ENCODE measurements at places on chromosomes 7 and 10. TPM values are rescaled to one million over a fixed set of nuclear protein-coding genes. Genes with fewer than 3 reads are reported as not detected.

DNA sequence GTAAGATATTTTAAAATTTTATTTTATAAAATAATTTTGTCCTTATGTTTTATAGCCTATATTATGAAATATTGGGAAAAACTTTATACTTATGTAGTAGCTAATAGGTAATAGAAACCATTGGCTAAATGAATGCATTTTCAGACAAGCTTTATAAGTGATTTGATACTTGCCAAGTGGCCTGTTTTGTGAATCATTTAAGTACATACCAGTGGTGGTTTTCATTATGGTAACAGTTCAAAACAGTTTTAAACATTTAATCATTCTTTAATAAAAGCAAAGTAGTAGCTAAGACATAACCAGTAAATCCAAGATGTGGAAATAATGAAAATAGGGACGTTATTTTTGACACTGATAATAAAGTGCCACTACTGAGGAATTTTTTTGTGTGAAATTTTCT, 182.2 kb downstream of the PHF14 start:
- DNase-seq = no peak

DNA sequence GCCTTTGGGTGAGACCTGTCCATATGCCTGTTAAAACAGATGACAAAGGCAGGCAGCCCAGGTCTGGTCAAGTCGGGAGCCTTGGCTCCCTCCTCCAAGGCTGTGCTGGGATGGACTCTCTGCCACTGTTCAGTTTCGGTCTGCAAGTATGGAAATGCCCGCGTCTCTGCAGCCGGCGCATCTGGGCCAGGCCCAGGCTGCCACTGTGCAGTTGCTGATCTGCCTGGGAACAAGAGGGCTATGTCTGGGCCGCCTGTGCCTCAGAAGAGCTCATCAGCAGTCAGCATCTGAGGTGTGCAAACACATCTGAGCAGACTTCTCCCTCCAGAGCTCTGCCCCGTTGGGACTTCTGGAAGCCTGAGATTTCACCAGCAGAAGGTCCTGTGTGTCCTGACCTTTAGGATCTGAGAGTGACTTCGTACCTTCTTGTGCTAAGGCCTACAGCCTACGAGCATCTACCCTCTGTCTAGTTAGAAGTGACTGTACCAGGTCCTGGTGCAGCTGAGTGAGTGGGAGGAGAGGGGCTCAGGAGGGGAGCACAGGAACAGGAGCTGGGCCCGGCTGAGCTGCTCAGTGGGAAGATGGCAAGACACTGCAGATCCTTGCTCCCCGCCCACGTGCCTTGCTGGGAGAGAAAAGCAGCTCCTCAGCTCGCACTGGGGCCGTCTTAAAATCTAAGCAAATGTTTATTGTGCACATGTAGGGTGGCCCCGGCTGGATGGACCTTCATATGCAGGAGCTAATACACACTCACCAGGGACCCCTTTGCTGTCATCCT, 50.9 kb downstream of the DOCK1 start:
- no peak for DNase-seq

- DNase-seq = no peak
These were observed 50.5 kb downstream of the VCL start for GRCh38 chr10:74048433-74048832.

DNA sequence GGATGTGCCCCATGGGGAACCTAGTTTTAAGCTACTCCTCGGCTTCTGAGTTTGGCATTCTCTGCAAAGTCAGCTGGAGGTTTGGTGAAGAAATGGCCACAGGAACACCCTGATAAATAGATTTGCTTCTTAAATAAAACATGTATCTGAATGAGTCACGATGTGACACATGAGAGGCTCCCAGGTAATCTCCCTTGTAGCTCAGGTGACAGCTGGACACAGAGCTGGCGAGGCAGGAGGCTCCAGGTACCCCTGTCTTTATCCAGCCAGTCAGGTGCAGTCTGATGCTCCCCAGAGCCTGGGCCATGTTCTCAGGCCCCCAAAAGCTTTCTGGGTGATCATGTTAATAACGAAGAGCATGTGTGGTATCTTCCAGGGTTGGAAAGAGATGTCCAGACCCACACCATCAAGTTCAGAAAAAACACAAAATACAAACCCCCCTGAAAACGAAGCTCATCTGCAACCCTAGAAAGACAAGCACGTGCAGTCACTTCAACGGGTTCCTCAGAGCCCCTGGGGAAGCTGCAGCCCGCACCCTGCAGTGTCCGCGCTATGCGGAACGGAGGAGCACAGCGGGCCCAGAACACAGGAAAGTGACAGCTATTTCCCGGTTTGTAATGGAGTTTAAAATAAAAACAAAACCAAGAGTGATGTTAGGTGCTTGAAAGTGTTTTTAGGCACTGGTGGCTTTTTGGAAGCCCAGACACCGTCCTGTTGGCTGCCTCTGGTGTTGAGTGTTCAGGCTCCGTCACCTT, 69.4 kb downstream of the ZRANB1 start:
- DNase-seq = peak; percentile 50

DNA sequence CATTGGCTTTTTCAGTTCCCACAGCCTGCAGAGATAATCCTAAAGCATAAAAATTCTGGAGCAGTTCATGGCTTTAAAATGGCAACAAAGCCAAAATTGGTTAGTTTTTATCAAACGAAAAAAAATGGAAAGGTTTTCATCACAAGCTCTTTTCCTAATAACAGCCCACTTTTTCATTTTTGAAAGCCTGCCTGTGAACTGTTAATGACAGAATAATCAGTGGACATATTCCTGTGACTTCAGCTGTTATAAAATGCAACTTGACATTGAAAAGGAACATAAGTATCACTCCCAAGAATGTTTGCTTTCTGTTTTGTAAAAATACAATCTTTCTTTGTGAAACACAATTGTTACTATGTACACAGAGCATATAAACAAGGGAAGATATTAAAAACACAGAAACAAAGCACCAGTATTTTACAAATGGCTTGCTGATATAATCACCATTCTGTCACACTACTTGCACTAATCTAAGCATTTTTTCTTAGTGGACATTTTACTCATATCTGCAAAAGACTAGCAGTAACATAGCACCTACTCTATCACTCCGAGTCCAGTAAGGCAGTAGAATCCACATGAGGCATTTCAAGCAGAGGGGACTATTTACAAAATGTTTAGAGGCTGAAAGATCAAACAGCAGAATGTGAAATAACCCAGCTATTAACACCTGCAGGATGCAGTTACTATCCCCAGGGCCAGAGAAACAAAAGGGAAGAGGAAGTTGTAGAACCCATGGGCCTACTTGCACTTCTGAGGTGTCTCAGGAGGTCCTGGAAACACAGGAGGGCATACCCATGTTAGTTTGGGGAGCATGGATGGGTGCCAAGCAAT, 26.4 kb downstream of the MACC1 start:
- no peak for DNase-seq

- DNase-seq = peak; percentile 50
These were observed 193.7 kb downstream of the ADARB2 start for GRCh38 chr10:1543596-1543995.

DNA sequence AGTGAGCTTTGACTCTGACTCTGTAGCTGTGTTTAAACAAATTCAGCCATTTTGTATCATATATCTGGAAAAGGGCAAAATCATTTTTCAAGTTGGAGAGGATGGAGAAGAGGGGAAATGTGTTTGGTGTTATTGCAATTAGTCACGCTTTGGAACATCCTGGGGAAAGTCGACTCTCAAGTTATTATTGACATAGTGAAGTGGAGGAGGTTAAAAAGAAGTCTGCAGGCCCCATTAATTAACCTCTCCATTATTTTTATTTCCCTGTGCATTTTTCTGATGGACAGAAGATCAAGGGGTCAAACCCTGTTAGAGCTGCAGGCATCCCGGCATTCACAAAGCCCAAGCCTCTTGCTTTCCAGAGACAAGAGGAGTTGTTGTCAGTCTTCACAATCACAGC, 132.6 kb downstream of the TEX36 start:
- no peak for DNase-seq

DNA sequence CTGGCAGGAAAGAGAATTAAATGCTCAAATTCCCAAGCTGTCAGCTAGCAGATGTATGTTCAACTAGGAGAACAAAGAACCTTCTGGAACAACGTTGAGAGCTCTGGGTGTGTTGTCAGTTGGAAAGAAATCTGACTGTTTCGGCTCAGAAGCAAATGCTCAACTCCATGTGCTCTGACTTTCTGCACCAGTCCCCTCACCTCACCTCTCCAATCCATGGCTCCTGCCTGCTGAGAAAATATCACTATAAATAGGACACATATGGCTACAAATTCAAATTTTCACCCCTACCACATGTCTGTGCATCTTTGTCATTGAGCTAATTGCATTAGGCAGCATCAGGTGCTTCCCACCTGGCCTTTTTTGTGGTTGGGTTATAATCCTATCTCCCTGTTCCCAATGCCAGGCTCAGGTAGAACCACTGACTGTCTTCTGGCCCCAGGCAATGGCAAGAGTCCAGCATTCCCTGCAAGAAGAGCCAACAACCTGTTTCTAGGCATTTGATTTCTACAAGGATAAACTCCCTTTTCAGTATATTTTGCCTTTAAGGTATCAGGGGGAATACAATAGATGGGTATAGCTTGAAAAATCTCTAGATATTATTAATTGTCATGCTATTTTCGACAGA, 142.6 kb upstream of the LSM8 start:
- no peak for DNase-seq

GRCh38 chr10:111077785-111078504, 1.1 kb downstream of the ADRA2A start:
- no peak for DNase-seq

- DNase-seq = no peak
These were observed 75.2 kb downstream of the CREB5 start for GRCh38 chr7:28487487-28487886.

The CLDN3 gene
- not detected for total RNA-seq

The SPDYE3 gene
- not detected for total RNA-seq

The DENND2A gene
- 21.7 TPM for total RNA-seq

The HOXA1 gene
- 4.1 TPM for total RNA-seq
